ENCODE measurements at places on chromosomes 11 and 22.

DNA sequence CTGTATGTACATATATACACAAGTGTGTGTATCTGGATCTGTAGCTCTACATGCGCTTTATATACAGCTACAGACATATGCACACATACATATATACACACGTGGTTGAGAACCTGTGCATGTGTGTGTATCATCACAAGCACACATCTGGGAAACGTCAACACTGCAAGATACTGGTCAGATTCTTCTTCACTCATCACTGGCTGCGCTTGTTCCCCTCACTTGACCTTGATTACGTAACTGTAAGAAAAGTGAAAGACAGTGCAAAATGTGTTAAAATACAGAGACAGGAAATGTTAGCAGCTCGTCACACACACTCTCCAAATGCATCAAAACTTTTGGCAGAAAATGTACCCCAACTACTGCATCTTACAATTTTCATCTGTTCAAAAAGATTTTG lies 51.9 kb upstream of the MN1 start:
- no peak for DNase-seq

DNA sequence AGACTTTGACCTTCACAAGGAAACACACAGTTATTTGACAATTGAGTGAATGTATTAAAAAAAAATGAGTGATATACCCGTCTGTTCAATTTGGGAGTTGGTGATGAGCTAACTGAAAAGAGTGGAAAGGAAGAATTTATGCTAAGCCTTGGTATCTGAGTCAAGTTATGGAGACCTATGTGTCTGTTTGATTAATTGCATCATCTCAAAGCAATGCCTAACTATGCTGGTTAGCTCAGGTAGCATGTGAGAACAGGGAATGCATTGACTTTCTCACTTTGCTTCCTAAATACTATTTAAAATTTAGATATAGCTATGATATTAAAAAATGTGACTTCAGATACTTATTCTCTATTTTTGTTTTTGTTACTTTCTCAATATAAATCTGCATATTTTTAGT lies 110.5 kb downstream of the DDX10 start:
- DNase-seq = no peak

- no peak for DNase-seq
Measured at GRCh38 chr11:2275334-2276279, 5.2 kb upstream of the ASCL2 start.

GRCh38 chr22:21590809-21591641 lies 23.5 kb downstream of the UBE2L3 start:
- DNase-seq = no peak

DNA sequence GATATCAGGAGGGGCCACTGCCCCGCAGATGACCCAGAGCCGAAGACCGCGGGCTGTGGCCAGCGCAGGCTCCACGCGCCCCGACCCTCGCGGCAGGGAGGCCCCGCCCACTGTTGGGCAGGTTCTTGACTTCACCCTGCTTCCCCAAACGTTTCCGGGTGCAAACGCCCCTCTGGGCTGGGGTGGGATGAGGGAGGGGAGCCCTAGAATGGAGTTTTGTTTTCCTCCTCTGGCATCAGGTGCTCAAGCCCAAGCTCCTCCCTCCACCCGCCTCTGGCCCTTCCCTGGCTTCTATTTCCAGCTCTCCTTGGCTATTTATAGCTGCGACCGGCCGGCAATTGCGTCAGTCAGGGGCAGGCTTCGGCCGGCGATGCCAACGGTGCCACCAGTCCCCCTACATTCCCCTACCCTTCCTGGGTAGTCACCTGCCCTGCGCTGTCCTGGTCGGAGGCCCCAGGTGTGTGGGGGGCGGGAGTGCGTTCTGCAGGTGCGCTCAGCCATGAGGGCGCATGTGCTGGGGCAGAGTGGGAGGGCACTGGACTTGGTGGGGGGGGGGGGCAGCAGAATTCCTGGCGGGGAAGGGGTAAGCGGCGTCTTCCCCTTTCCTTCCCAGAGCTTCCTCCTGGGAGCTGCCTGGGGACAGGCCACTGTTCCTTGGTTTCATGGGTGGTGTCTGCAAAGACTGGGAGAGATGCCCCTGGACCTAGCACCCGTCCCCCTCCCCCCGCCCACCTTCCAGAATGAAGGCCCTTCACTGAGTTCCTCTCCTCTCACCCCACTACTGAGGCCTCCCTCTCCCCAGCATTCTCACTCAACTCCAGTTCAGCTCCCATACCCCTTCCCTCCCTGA lies 23.6 kb downstream of the DUSP8 start:
- no peak for DNase-seq

DNA sequence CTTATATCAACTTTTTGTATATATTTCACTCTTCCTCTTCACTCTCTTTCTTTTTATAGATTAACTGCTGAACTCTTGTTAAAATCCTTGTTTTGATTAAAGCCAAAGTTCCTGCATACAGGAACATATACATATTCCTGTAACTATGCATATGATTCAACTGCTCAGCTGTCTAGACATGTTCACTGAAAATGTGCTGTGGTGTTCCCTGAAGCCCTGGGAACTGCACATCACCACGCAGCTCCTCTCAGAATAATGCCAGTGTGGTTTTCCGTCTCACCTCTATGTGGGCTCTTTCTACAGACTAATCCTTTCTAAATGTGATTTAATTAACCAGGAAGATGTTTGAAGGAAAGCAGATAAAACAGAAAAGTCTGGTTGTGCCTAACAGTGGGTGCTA lies 25.6 kb upstream of the MMP12 start:
- DNase-seq = no peak

GRCh38 chr11:20277014-20277413 lies 86.5 kb upstream of the HTATIP2 start:
- no peak for DNase-seq

DNA sequence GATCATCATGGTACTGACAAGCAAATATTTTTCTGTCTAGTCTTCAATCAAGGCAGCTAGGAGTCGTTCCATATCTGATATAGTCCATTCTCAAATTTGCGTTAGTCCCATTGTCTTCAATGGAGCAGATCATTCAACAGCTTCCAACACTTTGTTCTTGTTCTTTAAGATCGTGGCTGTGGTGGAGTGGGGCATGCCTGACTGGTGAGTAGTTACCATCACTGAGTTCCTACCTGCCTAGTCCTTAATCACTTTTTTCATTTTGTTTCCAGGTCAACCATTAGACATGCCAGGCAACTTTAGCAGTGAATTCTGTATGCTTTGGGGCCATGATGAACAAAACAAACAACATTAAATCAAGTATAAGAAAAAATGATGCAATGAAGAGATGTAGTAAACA lies 693.1 kb upstream of the KIRREL3 start:
- DNase-seq = no peak

DNA sequence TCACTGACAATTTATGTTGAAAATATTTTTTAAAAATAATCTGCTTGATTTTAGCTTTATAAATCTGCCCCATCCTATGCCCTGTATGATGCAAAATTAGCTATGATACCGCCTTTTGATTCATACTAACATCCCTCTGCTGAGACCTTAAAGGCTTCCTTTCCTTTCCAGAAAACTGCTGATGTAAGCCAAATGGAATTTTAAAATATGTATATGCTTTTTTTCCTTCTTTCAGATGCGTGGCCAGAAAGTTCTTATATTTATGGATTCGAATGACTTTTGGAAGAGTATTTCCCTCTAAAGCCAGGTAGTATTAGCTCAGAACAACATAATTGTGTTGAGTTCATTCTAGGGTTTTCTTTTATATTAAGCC lies 34.5 kb downstream of the SFI1 start:
- no peak for DNase-seq

GRCh38 chr11:12113294-12113693 lies 2.9 kb downstream of the MICAL2 start:
- no peak for DNase-seq

Measured in 8988T (cell line).